Left lung (tissue), 14 donors: ENCODE measurements at places on chromosomes 1 and 21.

GRCh38 chr1:23546897-23547584 is 12.3 kb downstream of the ID3 start:
- no peak for DNase-seq
- H3K27me3 ChIP-seq: no peaks in the 10 kb centered on the region
- no peaks in the 10 kb centered on the region for H3K36me3 ChIP-seq
- no peak overlapping the region for H3K4me3 ChIP-seq

DNA sequence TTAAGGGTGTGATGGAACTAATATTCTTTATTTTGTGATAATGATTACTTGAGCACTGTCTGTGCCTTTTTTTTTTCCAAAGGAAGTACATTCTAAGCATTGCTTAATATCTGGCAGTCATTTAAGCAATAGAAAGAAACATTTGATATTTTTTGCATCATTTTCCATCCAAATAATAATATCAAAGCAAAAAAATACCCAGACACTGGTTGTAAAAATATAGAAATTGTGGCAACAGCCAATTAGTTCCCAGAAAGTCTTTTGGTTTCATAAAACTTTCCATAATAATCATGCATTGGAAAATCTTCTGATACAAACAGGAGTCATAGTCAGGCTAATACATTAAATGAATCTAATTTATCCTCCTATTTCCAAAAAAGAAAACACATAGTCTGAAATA is 629.3 kb upstream of the ADAMTS5 start:
- H3K4me1 ChIP-seq: peaks cover 3% of the 10 kb centered on the region
- H3K27ac ChIP-seq: no peak overlapping the region
- H3K27me3 ChIP-seq: no peaks in the 10 kb centered on the region
- DNase-seq: no peak
- H3K36me3 ChIP-seq: no peaks in the 10 kb centered on the region

DNA sequence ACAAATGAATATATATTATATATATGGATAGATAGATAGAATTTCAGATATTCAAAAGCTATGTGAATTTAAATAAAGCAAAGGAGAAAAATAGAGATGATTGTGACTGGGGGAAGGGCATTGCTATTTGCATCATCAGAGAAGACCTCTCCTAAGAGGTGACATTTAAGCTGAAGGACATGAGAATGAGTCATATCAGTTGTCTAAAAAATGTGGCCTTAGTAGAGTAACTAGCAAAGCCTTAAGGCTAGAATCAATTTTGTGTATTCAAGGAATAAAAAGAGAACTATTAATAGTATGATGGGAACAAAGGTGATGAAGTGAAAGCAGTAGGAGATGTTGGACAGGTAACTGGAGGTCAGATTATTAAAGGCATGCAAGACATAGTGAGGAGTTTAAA is 34.8 kb upstream of the SLC35F3 start:
- no peaks in the 10 kb centered on the region for H3K4me1 ChIP-seq
- no peak for DNase-seq
- no peaks in the 10 kb centered on the region for H3K27me3 ChIP-seq

GRCh38 chr1:93007941-93008577 is 46.8 kb upstream of the DIPK1A start:
- H3K4me1 ChIP-seq: no peaks in the 10 kb centered on the region
- no peaks in the 10 kb centered on the region for H3K27me3 ChIP-seq
- no peaks in the 10 kb centered on the region for H3K36me3 ChIP-seq
- DNase-seq: no peak
- H3K4me3 ChIP-seq: no peak overlapping the region

DNA sequence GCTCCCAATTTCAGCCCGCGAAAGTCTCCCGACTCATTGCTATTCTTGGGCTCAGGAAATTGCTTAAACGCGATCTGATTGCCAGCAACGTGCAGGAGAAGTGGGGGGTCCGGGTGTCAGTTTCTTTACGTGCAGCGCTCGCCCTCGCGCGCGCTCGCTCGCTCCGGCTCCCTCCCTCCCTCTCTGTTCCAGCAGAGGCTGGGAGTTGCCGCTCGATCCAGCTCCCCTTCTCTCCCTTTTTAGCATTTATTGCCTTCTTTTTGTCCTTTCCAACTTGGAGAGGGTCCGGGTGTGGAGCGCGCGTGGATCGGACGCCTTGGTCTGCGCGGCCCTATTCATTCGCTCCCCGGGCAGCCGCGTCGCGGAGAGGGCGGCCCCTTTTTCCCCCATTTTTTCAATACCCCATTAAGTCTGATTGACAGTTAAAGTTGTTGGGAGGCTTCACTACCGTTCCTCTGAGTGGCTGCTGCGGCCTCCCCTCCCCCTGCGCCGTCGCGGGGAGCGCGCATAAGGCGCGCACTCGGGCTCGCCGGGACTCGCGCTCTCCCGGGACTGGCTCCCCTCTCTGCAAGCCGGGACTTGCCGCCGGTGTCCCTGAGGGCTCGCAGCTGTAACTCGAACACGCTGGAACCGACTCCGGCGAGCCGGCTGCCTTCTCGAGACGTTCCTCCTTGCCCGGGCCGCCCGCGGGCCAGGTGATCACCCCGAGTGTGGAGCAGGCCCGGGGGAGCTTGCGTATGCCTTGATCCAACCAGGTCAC is at the start of gene DHRS3:
TSS of gene DHRS3 (minus strand) at position 310 of the 760 bp plus-strand sequence. CDS start 862 bp downstream, outside the sequence.
- peak; percentile 96 for DNase-seq
- peak within 1 kb of the TSS; percentile 76 for H3K4me3 ChIP-seq
- H3K4me1 ChIP-seq: peaks cover 77% of the 10 kb centered on the region
- no peaks in the 10 kb centered on the region for H3K36me3 ChIP-seq
- peak within 1 kb of the TSS; percentile 80 for H3K27ac ChIP-seq

- no peak overlapping the region for H3K4me3 ChIP-seq
- DNase-seq: no peak
- no peak overlapping the region for H3K27ac ChIP-seq
These were observed 5.9 kb downstream of the OTUD3 start for GRCh38 chr1:19888112-19888511.

DNA sequence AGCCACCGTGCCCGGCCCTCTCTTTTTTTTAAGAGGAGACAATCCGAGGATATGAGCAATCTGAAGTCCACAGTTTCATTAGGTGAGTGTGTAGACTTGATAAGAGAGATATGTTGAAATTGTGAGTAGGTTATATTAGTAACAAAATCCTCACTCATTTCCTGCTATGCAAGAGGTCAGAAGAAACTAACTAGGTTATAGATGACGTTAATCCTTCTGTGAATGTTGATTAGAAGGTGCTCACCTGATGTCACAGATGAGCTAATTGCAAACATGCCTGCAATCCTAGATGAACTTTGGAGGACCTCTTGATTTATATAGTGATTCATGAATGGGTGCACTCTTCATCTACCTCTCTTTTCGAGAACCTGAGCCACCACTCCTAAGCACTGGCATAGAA is 29.3 kb downstream of the NTMT2 start:
- no peaks in the 10 kb centered on the region for H3K27me3 ChIP-seq
- no peak overlapping the region for H3K27ac ChIP-seq
- no peaks in the 10 kb centered on the region for H3K4me1 ChIP-seq
- no peak overlapping the region for H3K4me3 ChIP-seq

DNA sequence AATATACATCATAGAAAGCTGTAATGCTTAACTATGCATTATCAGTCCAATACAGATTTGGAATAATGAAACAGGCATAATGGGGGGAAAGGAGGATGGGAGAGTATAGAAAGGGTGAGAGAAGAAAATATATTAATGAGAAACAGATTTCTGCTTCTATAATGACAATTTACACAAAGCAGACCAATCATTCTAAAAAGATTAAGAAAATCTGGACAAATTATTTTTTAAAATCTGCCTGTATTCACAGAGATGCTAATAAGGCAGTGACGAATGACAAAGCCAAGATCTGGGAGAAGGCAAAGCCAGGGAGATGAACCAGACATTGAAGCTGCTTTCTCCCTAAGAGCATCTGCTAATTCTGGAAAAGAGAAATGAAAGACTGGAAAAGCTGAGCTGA is 50.0 kb downstream of the SPATA6 start:
- no peaks in the 10 kb centered on the region for H3K27me3 ChIP-seq
- H3K36me3 ChIP-seq: no peaks in the 10 kb centered on the region
- H3K27ac ChIP-seq: no peak overlapping the region
- H3K4me3 ChIP-seq: no peak overlapping the region
- DNase-seq: no peak

DNA sequence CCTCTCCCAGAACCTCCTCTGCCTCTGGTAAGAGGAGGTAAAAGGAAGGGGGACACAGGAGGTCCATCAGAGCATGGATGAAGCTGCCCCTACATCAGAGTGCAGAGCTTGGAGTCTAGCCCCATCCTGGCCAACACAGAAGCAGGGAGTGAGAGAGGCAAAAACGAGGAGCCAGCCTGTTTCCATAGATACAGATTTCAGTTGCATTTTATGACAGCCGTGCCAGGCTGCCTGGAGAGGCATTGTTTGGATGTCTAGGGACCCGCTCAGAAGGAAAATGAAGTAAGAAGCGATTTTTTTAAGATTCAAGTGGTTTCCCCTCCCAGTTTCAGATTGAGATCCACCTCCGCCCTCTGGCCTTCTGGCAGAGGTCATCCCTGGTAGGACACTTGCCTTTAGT is 11.5 kb upstream of the GJA8 start:
- H3K4me1 ChIP-seq: no peaks in the 10 kb centered on the region
- no peak overlapping the region for H3K27ac ChIP-seq
- H3K4me3 ChIP-seq: no peak overlapping the region
- H3K27me3 ChIP-seq: no peaks in the 10 kb centered on the region

DNA sequence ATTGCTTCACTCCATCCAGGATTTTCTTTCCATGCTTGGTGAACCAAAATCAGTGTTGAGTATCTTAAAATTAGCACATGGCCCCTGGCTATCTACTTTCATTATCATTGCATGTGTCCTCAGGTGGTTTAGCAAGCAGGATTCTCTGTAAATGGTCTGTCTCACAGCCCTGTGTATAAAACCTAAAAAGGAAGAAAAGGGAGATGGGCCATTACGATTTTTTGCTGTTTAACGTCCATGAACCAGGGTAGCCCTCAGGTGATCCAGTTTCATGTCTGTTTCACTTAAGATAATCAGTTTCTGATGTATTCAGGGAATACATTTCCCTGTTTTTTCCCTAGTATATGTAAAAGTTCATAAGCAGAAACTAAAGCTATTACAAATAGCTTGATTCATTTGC is 238.2 kb downstream of the NFIA start:
- no peak overlapping the region for H3K4me3 ChIP-seq
- no peaks in the 10 kb centered on the region for H3K36me3 ChIP-seq
- DNase-seq: no peak
- peaks cover 7% of the 10 kb centered on the region for H3K4me1 ChIP-seq
- H3K27ac ChIP-seq: no peak overlapping the region

DNA sequence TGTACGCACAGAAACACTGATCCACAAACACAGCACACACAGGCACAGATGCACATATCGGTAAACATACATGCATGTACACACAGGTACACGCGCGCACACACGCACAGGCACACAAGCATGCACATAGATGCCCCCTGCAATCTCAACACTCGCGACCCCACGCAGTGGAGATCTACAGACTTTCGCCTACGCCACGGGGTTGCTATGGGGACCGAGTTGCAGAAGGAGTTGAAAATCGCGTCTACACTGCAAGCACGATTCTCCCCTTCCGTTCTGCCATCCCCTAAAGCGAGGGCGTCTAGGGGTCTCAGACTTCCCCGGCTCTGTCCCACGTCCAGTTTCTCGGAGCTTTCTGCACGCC is 826 bp downstream of the TRIM17 start:
- no peak overlapping the region for H3K27ac ChIP-seq
- peak overlapping the region; percentile 28 for H3K4me3 ChIP-seq
- H3K27me3 ChIP-seq: peaks cover 56% of the 10 kb centered on the region
- H3K36me3 ChIP-seq: no peaks in the 10 kb centered on the region
- peaks cover 18% of the 10 kb centered on the region for H3K4me1 ChIP-seq

DNA sequence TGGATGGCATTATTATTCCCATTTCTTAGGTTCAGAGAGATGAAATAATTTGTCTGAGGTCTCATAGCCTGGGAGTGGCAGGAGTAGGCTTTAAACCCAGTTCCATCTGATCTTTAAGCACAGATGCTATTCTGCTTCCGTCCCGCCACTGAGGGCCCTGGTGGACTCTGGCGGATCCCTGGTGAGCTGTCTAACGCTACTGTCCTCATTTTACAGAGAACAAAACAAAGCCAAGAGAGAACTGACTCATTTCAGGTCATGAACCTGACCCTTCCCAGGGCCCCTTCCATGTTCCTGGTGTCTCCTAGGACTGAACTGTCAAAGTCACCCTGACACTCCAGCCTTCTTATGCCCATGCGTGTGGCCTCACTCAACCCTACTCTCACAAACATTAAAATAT is 3.1 kb upstream of the GALE start:
- H3K27ac ChIP-seq: no peak overlapping the region
- H3K4me3 ChIP-seq: no peak overlapping the region
- H3K27me3 ChIP-seq: no peaks in the 10 kb centered on the region
- H3K4me1 ChIP-seq: peaks cover 14% of the 10 kb centered on the region
- H3K36me3 ChIP-seq: no peaks in the 10 kb centered on the region

DNA sequence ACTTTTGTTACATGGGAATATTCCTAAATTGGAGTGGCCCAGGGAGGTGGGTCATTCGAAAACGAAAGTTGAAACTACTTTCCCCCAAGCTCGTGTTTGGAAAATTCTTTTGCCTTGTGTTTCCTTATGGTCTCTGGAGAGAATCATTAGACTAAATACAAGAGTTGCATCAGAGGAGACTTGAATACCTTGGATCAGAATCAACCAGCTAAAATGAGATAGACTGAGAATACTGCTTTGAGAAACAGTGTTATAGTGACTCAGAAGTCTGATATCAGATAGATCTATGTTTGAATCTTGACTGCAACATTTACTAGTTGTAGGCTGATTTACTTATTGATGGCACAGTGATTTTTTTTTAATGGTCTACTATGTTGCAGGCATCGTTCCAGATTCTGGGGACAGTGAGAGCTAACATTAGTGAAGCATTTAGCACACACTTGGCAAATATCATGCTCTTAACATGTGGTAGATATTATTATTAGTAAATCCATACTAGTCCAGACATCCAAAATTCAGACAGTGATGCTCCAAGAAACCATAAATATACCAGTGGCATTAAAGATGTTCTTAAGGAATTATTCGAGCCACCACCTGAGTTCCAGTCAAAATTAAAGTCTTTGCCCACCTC is 12.9 kb upstream of the ACTN2 start:
- no peak overlapping the region for H3K4me3 ChIP-seq
- peaks cover 9% of the 10 kb centered on the region for H3K27me3 ChIP-seq
- H3K27ac ChIP-seq: no peak overlapping the region
- no peaks in the 10 kb centered on the region for H3K4me1 ChIP-seq

DNA sequence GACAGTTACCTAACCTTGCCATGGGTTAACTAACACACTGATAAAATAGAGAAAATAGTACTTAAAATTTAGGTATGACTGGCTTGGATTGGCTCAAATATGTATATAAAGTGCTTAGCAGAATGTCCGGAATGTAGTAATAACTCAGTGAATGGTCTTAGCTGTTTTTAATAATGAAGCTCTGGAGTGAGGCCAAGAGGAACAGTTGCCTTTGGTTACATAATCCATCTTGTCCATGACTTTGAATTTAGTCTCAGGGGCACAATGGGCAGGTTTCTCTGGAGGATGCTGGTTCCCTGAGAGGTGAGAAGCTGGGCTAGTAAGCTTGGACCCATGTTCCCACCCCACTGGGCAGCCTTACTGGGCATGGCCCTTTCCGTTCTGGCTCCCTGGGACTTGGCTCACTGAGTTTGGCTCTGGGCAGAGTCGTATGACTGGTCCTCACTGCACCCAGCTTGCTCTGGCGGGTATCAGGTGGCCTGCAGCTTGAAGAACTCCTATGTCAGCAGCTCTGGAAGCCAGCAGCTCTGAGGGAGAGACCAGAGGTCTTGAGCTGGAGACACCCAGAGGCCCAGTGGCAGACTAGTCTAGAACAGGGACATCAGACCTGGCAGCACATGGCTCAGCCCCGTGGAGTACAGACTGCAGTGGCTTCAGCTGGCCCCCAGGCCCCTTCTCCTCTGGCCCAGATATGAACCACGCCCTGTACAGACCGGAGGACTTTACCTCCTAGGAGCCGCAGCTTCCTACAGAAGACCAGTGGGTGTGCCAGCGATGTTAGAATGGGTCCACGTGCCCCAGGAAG is 40.4 kb downstream of the TENT5C start:
- no peak overlapping the region for H3K4me3 ChIP-seq
- H3K27me3 ChIP-seq: no peaks in the 10 kb centered on the region
- DNase-seq: no peak
- H3K36me3 ChIP-seq: no peaks in the 10 kb centered on the region
- H3K27ac ChIP-seq: no peak overlapping the region
